GM13976 (cell line): ENCODE measurements at places on chromosomes 2 and 18.

- DNase-seq, result no peak
These were observed 73.4 kb downstream of the TWIST2 start for GRCh38 chr2:238921259-238921658.

GRCh38 chr2:71223767-71224333 lies 3.1 kb downstream of the PAIP2B start:
- no peak for DNase-seq

- DNase-seq, result no peak
These were observed 83.4 kb downstream of the SLC5A7 start for GRCh38 chr2:108069515-108070310.

DNA sequence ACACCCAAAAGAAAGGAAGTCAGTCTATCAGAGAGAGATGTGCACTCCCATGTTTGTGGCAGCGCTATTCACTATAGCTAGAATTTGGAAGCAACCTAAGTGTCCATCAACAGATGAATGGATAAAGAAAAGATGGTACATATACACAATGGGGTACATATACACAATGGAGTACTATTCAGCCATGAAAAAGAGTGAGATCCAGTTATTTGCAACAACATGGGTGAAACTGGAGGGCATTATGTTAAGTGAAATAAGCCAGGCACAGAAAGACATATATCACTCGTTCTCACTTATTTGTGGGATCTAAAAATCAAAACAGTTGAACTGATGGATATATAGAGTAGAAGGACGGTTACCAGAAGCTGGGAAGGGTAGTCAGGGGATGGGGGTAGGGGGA lies 99.9 kb upstream of the ZNF516 start:
- no peak for DNase-seq

- no peak for DNase-seq
These were observed 93.0 kb downstream of the DPP4 start for GRCh38 chr2:161980976-161981375.

GRCh38 chr2:112254466-112255240 lies at the start of gene ZC3H8:
ZC3H8 (minus strand) TSS chr2:112255042; CDS start chr2:112254981, 61 bp downstream.
- DNase-seq, result peak; percentile 100

DNA sequence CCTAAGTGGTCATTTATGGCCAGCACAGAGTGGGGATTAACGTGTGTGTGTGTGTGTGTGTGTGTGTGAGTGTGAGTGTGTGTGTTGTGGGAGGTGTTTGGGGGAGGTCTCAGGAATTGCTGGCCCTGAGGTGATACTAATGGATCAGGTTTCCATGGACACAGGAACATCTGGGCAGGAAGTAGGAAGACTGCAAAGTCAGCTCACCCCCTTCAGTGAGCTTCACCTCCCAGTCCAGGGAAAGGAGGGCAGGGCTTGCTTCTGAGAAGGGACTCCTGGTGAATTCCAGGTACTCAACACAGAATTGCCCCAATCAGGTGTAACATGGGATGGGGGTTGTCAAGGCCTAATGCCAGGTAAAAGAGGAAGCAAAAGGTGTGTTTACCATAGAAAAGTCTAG lies 30.3 kb upstream of the IL1R1 start:
- DNase-seq, result no peak

DNA sequence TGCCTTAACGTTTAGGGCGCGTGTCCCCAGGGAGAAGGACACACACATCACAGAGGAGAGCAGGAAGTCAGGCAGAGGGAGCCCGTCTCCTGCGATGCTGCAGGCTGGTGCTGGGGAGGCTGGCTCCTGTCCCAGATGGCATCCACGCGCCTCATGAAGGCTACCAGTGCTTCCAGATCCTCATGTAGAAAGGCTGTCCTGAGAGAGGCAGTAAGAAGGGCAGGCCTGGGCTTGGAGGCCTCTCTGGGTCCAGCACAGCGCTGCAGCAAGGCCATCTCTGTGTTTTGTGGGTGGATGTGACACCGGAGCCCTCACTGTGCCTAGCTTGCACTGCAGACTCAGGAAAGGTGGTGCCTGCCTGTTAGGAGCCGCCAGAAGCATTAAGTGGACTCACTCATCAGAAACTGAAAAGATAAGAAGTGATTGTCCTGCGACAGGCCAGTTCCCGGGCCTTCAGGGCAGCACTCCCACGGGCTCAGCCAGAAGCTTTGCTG lies 62.7 kb downstream of the FAM168B start:
- no peak for DNase-seq

- DNase-seq, result no peak
These were observed 265.9 kb downstream of the NUP35 start for GRCh38 chr2:183390109-183390508.

- DNase-seq, result no peak
These were observed 210.0 kb downstream of the SS18 start for GRCh38 chr18:25880441-25880840.

DNA sequence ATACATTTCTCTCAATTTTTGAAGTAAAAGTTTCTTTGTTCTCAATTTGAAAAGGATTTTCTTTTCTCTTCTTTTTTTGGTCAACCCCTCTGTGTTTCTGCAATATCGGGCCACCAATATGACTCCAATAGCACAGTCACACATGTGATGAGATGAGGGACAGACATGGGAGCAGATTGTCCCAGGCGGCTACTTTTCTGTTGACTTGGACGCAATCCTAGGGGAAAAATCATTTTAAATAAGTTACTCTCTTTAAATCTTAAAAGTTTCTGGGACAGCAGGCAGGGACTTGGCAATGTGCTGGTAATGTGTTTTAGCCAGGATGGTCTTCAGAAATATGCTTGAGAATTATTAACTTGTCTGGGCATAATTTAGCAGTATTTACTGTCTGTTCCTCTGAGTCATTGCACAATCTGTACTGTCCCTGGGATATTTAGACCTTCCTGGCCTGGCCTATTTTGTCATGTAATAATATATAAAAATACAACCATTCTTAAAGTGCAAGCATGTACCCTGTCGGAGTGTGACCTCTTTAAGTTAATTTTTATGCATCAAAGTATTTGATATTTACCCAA lies 388.5 kb upstream of the FANCL start:
- no peak for DNase-seq

- DNase-seq, result no peak
These were observed 122.3 kb upstream of the CAB39 start for GRCh38 chr2:230590333-230590732.

DNA sequence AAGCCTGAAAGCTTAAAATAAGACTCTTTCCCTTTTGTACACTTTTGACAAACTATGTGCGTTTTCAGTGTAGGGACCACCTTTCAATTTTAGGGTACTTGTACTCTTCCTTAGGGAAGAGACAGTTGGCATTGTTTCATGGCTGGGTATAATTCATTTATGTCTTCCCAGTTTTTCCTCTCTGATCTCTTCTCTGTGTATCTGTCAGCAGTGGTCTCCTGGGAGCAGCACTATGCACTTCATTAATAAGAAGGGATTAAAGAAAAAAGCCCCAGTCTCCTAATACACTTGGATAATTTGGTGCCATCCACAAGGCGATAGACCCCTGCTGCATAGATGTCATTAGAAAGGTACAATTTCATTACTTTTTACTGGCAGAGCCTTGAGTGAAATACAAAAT lies 12.1 kb downstream of the AQP4 start:
- DNase-seq, result no peak

- DNase-seq, result no peak
These were observed 51.7 kb downstream of the KCNIP3 start for GRCh38 chr2:95348609-95349567.

- no peak for DNase-seq
These were observed 81.4 kb downstream of the MTCL1 start for GRCh38 chr18:8786483-8787370.

- no peak for DNase-seq
These were observed 270.7 kb upstream of the KLHL29 start for GRCh38 chr2:23114299-23114698.

GRCh38 chr2:128611421-128612320 lies 293.0 kb upstream of the HS6ST1 start:
- no peak for DNase-seq

- no peak for DNase-seq
These were observed 1.1 kb upstream of the NAPG start for GRCh38 chr18:10524507-10525370.

GRCh38 chr2:150011161-150011730 lies 423.7 kb upstream of the MMADHC start:
- DNase-seq, result no peak

DNA sequence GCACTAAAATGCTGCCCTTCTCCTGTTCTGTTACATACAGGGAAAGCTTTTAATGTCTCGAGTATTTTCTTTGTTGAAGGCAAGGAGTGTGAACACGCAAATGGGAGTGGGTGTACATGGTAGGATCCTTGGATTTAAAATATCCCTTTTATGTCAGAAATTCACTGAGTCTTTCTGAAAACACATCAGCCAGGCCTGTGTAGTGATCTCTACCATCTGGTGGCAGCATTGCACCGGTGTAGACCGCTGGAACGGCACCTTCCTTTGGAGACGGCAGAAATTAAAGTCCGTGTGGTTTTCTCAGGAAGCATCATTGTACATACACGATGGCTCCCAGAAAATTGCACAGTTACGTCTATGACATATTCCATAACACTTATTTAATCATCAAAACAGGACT lies 515.8 kb downstream of the GALR1 start:
- no peak for DNase-seq
